COR-L47 (cell line): ENCODE measurements at places on chromosomes 11 and 22.

- no peak for DNase-seq
These were observed 50.2 kb downstream of the SMIM38 start for GRCh38 chr11:69205743-69206612.

GRCh38 chr11:16873289-16873688 lies 134.8 kb downstream of the C11orf58 start:
- DNase-seq: no peak

- DNase-seq: no peak
These were observed 35.6 kb downstream of the FBLN1 start for GRCh38 chr22:45538281-45538680.

DNA sequence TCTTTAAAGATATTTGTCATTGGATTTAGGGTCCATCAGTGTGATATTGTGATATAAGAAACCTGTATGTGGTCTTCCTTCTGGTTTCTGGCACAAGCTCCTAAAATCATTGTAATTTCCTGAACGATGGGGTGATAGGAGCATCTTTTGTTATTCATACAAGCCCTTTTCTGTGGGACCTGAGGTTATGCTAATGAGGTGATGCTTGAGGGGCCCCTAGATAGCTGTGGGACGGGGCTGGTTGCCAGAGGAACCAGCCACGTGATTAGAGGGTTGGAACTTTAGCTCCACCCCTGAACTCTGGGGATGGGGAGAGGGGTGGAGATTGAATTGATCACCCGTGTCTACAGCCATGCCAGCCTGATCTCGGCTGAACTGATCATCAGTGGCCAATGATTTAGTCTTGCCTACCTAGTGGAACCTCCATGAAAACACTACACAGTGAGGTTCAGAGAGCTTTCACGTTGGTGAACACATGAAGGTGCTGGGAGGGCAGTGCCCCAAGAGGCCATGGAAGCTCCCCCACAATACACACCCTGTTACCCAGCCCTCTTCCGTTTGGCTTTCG lies 62.8 kb downstream of the BCR start:
- no peak for DNase-seq

DNA sequence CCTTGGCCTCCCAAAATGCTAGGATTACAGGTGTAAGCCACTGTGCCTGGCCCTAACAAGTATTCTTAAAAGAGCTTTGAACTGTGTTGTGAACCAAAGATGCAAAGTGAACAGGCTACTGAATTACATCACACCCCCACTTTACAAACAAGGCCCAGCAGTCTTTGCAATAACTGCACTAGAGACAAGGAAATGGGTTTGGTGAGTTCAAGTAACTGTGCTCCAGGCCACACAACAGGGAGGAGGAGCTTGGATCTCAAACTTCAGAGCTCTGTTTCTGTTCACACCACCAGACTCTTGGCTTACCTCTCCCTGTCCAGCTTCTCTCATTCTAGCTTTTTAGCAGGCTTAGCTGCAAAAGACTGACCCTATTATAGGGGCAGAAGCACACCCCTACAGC lies 30.4 kb upstream of the RASL10A start:
- DNase-seq: no peak

GRCh38 chr11:86106916-86107315 lies 38.0 kb upstream of the PICALM start:
- DNase-seq: no peak

- no peak for DNase-seq
These were observed 910.5 kb upstream of the CHORDC1 start for GRCh38 chr11:91133361-91133760.

DNA sequence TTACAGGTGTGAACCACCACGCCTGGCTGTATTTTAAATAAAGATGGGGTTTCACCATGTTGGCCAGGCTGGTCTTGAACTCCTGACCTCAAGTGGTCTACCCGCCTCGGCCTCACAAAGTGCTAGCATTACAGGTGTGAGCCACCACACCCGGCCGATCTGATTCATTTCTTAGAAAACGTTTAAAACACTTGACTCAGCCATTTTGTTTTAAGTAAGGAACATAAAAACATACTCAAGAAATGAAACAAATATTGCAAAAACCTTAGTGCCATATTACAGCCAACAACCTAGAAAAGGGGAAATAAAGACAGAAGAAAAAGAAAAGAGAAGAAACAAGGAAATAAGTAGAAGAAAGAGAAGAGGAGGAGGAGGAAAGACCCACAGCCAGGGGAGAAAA lies 17.4 kb downstream of the LRFN4 start:
- no peak for DNase-seq

DNA sequence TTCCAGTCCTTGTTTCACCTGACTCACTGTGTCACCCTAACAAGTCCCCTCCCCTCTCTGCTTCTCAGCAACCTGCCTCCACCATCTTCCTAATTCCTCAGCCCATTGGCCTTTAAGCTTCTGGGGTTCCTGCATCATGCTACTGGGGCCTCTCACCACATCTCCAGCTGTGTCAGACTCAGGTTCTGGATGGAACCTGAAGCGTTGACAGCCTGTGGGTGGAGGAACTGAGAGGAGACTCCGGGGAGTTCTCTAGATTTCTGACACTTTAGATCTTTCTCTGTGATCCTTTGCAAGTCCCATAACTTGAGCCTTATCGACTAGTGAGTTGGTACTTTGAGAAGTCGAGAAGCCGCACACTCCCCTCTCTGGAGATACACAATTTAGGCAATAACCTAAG lies 11.6 kb upstream of the SLC5A1 start:
- DNase-seq: no peak

DNA sequence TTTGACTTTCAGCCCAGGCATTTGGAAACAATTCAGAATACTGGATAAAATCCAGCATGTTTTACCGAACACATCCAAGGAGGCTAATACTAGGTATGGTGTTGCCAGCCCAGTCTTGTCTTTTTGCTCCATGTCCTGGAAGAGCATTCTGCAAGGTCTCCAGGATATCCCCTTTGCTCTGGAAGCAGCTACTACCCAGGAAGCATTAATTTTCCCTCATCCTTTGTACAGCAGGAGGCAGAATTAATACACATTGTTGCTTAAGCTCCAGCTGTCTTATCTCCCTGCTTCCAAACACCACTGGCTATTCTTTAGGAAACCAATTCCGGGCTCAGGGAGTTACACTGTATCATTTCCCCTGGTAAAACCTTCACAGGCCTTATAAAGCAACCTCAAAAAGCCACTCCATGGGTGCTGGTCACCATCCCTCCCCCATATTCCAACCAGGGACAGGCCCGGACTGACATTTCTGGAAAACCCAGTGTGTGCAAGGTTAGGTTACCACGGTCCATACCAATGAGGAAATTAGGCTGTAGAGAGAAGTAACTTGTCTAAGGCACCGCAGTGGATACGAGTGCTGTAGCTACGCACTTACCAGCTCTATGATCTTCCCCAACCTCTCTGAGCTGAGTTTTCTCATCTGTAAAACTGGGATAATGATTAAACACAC lies 1.5 kb upstream of the UBASH3B start:
- no peak for DNase-seq

DNA sequence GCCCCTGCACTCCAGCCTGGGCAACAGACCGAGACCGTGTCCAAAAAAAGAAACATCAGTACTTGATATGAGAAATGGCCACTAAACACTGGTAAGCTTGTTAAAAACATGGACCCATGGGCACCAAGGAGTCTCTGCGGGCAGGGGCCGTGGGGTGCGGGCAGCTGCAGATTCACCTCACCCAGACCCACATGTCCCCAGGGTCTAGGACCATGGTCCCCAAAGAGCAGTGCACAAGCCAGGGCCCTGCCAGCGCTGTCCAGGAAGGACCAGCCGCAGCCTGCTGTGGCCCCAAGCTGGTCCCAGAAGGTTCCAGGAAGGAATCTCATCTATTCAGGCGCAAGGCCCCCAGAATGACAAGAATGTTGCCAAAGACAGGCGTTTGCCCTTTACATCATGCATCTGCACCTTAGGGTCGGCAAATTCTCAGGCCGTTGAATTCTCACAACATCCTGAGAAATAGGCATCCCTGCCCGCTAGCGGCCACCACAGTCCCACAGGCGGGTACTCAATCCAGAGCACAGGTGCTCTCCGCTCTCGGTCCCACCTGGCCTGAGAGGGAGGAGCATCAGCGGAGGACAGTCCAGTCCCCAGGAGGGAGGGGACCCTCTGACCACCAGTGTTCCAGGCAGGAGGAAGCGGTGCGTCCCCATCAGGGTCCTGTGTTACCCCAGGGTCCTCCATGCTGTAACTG lies 9.5 kb downstream of the YPEL1 start:
- DNase-seq: no peak

- DNase-seq: peak; percentile 86
These were observed 22.0 kb downstream of the ST14 start for GRCh38 chr11:130181295-130182272.

GRCh38 chr11:120662071-120662676 lies 150.6 kb downstream of the GRIK4 start:
- no peak for DNase-seq

- peak; percentile 88 for DNase-seq
These were observed 27.3 kb upstream of the MUC5AC start for GRCh38 chr11:1130276-1131032.

DNA sequence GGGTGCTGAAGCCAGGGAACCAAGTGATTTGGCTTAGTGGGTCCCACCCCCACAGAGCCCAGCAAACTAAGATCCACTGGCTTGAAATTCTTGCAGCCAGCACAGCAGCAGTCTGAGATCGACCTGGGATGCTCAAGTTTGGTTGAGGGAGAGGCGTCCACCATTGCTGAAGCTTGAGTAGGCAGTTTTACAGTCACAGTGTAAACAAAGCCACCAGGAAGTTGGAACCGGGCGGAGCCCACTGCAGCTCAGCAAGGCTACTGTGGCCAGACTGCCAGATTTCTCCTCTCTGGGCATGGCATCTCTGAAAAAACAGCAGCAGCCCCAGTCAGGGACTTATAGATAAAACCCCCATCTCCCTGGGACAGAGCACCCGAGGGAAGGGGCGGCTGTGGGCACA lies 424.1 kb upstream of the TENM4 start:
- no peak for DNase-seq

DNA sequence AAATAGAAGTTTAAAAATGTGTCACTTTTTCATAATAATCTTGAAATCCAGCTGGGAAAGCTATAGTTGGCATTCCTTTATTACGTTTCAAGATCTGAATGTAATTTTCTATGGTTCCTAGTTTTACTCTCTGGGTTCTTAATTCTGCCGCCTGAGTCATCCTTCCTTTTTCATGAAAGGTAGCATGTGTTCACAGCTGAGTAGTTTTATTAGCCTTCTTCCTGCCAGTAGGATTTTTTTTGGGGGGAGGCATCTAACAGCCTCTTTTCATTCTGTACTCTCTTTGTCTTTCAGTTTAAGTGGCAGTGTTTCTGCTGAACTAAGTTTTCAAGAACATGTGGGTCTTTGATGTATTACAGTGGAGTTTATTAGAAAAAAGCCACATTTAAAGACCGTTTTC lies 36.5 kb downstream of the OR2AG2 start:
- DNase-seq: no peak

DNA sequence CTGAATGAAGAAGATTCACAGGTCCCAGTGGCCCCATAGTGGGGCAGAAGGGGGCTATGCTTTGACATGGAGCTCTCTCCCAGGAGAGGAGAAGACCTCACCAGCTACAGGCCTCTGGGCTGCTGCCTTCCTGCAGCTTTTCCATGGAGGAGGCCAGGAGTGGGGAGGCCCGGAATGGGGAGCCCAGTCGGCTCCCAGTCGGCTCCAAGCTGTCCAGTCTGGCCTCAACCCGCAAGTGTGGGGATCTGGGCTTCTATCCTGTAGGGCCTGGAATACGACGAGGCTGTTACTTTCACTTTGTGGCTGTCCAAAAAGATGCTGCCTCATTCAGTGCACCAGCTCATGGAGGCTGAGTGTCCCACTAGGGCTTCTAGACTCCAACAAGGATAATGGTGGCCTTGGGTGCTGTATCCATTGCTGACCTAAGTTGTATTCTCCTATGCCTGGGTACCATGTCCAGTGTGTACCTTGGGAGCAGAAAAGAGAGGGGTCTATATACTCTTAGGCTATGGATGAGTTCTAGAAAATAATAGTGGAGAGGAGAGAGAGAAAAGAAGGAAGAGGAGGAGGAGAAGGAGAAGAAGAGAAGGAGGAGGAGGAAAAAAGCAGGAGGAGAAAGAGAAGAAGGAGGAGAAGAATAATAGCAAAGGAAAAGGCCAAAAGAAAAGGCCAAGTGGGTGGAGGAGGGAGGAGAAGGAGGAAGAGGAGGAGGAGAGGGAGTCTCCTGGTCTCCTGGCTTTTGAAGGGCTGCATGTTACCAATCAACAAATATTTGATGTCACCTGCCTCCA lies 1.1 kb downstream of the MYO18B start:
- no peak for DNase-seq

- no peak for DNase-seq
These were observed 371.6 kb downstream of the CADM1 start for GRCh38 chr11:115132436-115133228.

GRCh38 chr11:36388951-36389350 lies 92.9 kb downstream of the PRR5L start:
- DNase-seq: no peak

- peak; percentile 56 for DNase-seq
These were observed 94.3 kb downstream of the SLC17A6 start for GRCh38 chr11:22432291-22433093.

- no peak for DNase-seq
These were observed 16.9 kb downstream of the SMIM38 start for GRCh38 chr11:69172674-69173073.

DNA sequence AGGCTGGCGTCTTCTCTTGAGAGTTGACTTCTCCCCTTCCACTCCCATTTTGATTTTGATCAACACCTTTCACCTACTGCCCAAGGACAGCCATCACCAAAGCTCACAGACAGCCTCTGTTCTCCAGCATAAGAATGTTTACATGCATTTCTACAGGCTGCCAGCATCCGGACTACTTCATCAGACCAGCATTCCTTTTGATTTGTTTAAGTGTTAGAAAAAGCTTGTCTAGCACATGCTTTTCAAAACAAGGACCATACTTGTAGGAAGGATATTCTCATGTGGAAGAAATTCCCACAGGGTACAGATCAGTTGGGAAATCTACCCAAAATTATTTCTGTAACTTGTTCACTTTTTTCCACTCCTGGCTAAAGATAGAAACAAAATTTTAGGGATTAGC lies 6.2 kb upstream of the KCNA4 start:
- DNase-seq: no peak

- DNase-seq: no peak
These were observed 29.4 kb upstream of the LYVE1 start for GRCh38 chr11:10597877-10598351.

- DNase-seq: peak; percentile 53
These were observed 4.7 kb upstream of the RANBP1 start for GRCh38 chr22:20111045-20111688.

- DNase-seq: no peak
These were observed 23.3 kb upstream of the FAR1 start for GRCh38 chr11:13644997-13645687.

- no peak for DNase-seq
These were observed 31.4 kb downstream of the ZC3H12C start for GRCh38 chr11:110124605-110125004.

DNA sequence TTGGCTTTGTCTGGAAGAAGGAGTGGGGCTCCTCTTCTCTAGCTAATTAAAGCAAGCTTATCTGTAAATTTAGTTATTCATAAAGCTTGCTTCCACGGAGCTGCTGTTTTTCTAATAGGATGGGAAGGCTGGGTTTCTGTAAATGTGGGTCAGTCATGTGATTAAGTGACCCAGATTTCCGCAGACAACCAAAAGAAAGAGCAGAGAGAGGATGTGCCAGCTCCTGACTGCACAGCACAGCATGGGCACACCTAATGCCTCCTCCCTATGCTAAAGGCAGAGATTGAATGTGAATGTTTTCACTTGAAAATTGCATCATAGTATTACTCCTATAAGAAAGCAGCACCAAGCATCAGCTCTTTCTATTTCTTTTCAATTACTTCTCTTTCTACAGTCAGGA lies 160.2 kb downstream of the FAT3 start:
- DNase-seq: no peak

- DNase-seq: no peak
These were observed 124.3 kb downstream of the DBX1 start for GRCh38 chr11:20035701-20036601.

- peak; percentile 73 for DNase-seq
These were observed 5.8 kb downstream of the CCDC34 start for GRCh38 chr11:27357250-27357649.
